SK-N-SH treated with all-trans-retinoic acid at 6 μM for 48 hours (cell line): ENCODE measurements at places on chromosomes 7 and 10.

DNA sequence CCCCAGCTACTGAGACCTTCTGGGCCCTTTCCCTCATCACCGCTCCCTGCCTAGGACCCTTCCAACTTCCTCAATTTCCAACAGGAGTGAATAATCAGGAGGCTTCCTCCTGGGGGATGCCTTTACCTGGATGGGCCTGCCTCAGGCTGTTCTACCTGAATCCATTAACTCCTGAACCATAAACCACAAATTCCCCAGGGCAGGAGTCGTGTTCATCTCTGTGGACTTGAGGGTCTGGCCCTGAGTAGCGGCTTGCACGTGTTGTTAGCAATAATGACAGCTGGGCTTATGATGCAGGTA lies 105.1 kb upstream of the GPR26 start:
- ATAC-seq = no peak

GRCh38 chr10:130341356-130341755 lies 205.2 kb downstream of the GLRX3 start:
- ATAC-seq = no peak

DNA sequence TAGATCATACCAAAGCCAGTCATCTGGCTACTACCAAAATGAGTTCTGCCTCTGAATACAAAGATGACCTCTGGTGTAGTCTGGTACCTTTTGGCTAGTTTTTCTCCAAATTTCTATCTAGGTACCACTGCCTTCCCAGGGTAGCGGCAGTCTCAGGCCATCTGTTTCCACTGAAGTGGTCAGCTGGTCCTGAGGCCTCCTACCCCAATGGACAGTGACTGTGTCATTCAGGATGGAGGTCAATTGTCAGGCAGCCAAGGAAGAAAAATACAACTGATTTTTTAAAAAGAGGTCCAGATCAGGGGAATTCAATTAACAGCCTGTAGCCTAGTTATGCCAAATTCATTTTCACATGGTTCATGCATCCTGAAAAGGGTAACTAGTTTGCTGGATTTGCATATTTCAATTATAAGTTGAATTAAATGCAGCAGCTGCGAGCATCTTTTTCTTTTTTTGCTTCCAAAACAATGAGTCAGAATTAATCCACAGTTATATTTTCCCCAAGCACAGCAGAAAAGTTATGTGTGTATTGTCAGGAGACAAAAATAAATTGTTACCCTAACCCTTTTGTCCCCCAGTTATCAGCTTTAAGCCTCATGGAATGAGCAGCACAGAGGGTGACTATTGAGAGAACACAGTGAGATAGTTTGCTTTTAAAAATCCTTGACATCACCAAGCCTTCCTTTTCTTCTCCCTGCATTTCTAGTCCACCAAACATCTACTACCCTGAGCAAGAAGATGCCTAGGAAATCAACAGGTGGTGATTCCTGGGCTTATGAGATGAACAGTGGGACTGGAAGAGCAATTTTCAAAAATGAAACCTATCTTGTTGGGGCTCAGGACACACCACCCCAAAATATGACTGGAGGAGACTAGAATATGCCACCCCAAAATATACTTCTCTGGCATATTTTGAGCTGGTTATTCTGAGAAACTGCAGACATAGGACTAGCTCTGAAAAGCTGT lies 27.7 kb downstream of the BCCIP start:
- no peak for ATAC-seq

DNA sequence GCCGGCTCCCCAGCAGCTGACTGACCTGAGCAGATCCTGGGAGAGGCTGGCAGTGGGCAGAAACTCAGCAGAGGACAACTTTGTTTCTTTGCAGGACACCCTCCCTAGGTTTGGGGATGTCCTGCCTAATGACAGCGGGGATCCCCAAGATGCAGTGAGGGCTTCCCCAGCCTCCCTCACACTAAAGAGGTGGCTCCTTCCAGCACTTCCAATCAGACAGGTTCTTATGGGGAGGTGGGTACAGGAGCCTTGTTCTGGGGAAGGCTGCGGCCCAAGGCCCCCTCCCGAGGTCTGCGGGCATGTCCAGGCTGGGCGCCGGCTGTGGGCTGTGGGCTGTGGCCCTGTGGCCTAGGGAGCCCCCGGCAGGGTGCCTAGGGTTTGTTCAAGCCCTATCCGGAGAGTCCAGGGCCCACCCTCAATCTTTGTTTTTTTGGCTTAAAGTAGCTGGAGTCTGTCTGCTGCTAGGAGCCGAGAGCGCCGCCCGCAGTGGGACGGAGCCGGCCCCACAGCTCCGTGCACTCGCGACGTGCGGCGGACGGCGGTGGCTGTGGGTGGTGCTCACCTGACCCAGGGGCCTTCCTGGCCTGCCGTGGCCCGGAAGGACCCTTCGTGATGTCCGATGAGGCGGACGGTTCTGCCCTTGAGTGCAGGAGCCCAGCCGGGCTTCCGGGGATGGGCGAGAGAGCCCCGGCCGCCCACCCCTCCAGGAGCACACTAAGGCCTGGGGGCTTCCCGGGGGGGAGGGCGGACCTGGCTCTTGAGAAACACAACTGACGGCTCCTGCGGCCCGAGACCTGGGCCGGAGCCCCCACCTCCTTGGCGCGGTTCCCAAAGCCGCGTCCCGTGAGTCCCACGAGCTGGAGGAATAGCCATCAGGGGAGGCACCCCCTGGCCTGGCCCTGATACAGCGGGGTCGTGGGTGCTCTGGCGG lies 57.2 kb downstream of the PDGFA start:
- no peak; the same call in 1 of the 3 replicates for ATAC-seq

DNA sequence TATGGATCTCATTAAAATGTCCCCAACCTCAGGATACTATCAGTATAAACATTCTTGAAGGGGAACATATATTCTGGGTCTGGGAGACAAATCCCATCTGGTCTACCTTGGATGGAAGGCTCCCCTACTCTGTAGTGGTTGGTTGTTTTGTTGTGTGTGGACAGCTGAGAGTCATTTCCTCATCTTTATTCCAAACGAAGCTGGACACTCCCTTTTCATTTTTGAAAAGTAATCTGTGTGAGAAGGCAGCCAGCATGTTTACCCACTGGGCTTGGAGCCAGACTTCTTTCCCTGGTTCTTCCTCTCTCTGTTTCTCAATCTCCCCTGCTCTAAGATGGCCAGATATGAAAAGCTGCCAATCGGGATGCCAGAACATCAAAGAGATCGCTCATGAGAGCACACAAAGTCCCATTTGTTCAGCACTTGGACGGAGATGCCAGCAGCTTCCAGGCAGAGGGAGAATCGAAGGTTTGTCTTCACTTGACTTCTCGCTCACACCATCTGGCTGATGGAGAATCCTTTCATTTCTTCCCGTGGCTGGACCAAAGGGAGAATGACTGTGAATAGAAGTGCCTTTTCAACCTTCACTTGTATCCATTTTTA lies 108.1 kb upstream of the AGR3 start:
- ATAC-seq = peak; percentile 37

- ATAC-seq = no peak
Measured at GRCh38 chr10:87038786-87039185, 18.7 kb downstream of the FAM25A start.

DNA sequence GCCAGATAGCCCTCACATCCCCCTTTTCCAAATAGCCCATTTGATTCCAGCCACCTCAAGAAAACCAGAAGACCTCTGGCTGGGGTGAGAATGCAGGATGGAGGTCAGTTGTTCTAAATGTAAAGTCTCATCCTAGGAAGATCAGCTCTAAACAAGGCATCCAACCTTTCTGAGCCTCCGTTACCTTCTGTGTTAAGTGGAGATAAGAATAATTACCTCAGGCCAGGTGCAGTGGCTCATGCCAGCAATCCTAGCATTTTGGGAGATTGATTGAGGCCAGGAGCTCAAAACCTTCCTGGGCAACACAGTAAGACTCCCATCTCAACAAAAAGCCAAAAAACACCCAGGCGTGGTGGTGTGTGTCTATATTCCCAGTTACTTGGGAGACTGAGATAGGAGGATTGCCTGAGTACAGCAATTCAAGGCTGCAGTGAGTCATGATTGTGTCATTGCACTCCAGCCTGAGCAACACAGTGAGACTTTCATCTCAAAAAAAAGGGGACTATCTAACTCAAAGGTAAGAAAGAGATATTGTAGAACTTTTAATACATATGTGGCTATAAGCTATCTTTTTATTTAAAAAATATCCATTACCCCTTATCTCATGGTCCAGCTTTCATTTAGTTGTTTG lies 43.5 kb downstream of the PRTFDC1 start:
- ATAC-seq = peak; percentile 93

DNA sequence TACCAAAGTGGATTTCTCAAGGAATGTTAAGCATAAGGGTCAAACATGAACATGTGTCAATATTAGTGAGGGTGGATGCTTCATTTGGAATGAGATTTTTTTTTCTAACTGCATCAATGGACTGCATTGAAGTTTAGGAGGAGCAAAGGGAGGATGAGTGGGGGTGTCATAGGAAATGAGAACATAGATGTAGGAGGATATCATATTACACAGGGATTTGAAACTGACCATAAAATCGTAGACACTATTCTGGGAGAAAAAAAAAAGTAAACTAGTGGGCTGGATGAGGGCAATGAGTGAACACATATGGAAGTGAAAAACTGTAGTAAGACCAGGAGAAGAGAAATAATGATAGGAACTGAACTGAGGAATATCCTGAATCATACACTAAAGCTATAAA lies 109.4 kb downstream of the SEMA3A start:
- peak; percentile 57 for ATAC-seq

GRCh38 chr7:138382862-138383565 lies 77.0 kb upstream of the TRIM24 start:
- ATAC-seq = no peak

- peak; percentile 57; the same call in 2 of the 3 replicates for ATAC-seq
Measured at GRCh38 chr7:95509199-95509598, 23.5 kb downstream of the ASB4 start.

DNA sequence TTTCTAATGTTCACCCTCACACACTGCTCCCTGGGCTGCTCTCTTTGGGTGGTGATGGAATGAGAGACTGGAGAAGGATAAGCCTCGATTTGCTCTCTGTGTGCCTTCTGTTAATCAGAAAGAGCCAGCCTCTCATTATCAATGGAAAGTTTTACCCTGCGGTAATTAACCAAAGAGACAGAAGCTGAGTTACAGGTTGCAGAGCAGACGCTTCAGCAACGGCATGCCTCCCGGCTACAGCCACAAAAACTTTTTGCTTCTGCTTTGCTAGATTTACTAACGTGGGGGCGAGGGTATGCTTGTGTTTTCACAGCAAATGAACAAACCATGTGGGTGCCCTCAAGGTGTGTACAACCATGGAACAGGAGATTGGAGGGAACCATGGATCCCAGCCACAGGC lies 18.0 kb downstream of the GIMAP4 start:
- no peak for ATAC-seq

DNA sequence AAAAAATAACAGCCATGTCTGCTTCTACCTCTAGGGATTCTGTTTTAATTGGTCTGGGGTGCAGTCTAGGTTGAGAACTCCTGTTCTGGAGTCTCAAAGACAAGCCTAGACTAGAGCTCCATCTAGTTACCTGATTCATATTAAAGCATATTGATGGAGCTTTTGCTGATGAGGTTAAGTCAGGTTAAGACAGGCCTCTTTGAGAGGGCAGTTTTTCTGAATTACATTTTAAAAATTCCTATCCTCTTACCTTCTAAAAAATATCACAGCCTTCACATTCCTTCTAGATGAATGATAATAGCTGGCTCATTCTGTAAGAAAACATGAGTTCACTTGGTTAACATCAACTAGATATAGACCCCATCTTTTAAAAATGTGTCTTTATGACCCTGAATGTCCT lies 28.9 kb downstream of the MGAM start:
- peak; percentile 82 for ATAC-seq

DNA sequence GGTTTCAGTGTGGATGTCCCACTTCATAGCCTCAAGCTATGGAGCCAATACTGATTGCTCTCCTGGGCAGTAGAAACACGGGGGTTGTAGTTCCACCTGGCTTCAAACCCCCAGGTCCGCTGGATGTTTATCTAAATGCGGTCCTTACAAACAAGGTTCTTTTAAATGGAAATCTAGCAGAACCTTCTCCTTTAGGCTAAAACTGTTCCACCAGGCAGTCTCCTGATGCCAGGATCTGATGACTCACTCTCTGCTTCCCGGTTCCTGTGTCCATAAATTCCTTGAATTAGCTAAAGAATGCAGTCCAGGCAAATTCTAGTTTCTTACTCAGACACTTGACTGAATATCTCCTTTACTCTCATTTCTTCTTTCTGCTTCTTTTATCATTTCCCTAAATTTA lies 108.4 kb upstream of the FAM3C start:
- ATAC-seq = peak; percentile 98

DNA sequence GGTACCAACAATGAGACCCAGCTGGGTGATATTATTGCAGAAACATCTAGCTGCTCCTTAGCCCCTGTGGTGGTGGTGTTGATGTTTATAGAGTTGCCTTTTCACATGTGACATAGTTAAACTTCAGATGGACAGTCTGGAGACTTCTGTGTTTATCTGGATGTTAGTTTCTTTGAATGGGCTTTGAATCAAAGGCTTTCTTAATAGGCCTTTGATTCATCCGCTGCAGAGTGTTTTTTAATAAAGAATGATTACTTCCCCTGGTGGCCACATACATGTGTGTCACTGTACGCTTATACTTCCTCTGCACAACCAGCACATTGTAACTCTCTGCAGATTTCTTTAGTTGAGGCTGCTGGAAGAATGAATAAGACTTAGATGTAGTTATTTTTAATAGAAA lies 221.0 kb downstream of the DYNC1I1 start:
- ATAC-seq = 0 out of 3 replicates have a peak, but pooled peaks have one; percentile 36

DNA sequence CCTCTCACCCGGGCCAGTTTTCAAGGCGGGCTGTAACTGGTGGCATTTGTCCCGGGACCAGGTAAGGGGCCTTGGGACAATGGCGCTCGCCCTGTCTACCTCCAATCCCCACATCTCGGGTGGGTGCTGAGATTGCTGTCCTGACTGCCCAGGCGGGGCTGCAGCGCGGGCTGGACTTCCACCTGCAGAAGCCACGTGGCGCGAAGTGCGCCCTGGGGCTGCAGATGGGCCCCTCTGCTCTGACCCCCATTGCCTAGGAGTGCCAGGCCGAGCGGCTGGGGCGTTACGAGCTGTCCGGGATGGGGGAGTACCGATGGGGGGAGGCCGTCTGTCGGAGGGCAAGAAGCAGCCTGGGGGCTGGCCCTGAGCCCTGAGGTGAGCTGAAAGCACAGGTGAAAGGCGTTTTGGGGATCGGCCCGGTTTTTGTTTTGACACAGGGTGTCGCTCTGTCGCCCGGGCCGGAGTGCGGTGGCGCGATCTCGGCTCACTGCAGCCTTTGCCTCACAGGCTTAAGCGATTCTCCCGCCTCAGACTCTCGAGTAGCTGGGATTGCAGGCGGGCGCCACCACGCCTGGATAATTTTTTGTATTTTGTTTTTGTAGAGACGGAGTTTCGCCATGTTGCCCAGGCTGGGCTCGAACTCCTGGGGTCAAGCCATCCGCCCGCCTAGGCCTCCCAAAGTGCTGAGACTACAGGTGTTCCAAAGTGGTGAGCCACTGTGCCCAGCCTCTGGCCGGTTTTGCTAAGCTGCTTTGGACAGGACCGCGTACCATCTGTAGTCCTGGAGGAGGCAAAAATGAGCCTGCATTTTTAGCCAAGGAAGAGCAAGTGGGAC lies at the start of gene SFXN2:
Gene SFXN2 (plus strand): TSS at position 16 of the 835 bp plus-strand sequence. CDS start 12,001 bp downstream, outside the sequence.
- ATAC-seq = peak; percentile 27

DNA sequence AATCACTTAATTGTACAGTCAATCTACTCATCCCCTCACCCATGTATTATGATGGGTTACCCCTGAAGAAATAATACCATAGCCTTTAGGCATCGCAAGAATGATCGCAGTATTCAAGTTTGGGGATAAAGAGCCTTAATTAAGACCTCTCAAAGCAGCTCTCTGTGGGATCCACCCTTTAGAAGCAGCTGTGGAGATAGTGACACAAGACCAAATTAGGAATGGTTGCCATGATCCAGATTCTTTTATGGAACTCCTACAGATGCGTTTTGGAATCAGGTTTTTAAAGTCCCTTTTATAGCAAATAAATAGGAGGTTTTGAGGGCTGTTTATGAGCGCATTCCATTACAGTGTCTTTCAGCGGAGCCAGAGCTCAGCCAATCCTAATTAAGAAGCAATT lies 12.2 kb downstream of the TES start:
- ATAC-seq = no peak
